Hematopoietic multipotent progenitor cell treated with erythropoietin and hydrocortisone succinate and interleukin-3 and kit ligand, for 15 days (in vitro differentiated cells): ENCODE measurements at places on chromosomes 7 and 10.

DNA sequence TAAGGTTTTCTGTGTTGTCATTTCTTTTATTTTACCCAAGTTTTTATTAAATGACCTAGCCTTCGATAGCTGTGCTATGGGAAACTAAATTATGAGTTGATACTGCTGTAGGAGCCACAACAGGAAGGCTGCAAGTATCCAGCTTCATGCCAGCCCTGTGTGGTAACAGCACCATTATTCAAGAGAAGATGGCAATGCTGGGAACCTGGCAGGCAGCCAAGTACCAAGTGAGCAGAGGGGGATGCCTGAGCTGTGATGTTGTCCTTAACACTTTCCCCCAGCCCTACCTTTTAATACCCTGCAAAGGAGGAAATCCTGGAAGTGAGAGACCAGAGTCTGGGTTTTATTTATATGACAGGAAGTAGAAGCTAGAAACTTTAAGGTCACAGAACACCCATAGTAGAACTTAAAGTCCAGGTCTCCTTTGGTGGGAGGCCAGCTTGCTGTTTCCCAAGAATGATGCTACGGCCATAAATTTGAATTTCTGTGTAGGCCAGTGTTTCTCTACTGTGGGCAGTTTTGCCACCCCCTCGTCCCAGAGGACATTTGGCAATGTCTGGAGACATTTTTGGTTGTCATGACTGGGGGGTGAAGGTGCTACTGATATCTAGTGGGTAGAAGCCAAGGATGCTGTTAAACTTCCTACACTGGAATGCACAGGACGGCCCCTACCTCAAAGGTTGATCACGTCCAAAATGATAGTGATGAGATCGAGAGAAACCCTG lies 9.2 kb upstream of the ATXN7L1 start:
- no peak for DNase-seq

DNA sequence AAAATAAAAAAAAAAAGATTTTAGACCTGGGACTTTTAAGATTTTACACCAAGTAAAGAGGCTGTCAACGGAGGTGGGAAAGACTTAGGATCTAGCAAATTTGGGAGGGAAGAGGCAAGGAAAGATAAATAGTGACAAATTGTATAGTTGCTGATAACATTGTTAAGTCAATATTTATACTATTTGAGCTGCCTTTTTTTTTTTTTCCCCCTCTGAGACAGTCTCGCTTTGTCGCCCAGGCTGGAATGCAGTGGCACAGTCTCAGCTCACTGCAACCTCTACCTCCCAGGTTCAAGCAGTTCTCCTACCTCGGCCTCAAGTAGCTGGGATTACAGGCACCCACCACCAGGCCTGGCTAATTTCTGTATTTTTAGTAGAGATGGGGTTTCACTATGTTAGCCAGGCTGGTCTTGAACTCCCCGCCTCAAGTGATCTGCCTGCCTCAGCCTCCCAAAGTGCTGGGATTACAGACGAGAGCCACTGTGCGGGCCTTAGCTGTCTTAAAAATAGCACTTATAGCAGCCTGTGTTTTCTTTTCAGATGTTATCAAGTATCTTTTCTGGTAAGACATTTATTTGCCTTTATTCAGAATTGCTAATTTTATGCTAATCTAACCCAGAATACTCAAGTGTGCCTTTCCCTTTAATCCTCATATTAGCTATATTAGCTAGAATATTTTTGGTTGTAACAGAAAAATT lies 94.5 kb downstream of the MMRN2 start:
- DNase-seq = no peak

GRCh38 chr10:126135177-126135576 lies 238.8 kb downstream of the FANK1 start:
- no peak for DNase-seq

DNA sequence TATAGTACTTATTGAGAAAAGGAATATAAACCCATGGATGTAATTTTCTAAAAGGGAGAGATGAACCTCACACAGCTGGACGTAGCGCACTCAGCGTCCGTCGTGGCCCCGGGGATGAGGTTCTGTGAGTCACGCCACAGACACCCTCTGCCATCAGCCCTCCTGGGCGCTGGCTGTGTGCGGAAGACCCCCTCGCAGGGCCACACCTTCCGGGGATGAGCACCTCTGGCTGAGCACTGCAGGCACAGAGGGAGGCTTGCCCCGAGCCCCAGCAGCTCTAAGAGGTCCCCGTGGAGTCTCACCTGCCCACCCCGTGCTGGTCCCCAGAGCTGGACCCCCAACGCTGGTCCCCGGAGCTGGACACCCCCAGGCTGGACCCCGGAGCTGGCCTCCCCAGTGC lies 215.8 kb downstream of the PTPRN2 start:
- DNase-seq = no peak

GRCh38 chr7:85734823-85735222 lies 548.0 kb upstream of the SEMA3D start:
- DNase-seq = no peak

DNA sequence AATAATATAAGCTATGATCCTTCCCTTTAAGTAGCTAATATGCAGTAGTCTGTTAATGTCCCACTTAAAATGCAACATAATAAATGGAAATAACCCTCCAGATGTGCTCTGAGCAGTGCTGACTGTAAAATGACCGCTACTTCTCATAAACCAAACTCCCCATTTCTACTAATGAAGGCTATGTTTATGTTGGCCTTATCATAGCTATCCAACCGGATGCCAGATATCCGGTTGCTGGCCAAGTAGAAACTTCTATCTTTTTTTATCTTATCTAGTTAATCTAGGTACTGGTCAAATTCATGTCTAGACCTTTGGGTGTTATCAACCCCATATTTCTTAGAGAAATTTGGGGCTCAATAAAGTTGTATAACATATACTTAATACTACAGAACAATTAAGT lies 56.6 kb downstream of the CHRM2 start:
- DNase-seq = no peak

DNA sequence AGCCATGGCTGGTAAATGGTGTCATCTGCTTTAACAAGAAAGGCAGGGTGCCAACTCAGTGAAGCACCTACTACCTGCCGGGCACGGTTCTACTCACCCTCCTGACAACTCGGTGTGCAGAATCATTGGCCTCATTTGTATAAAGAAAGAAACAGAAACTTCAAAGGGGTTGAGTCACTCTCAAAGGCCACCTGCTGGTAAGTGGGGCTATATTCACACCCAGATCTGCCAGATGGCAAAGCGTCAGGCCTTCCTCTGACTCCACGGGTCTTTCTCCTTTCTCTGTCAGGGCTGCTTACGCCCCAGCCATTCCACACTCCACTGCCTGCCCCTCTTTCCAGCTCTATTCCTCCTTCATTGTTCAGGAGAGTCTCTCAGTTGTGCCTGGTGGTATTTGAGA lies 309.2 kb downstream of the GFRA1 start:
- no peak for DNase-seq

DNA sequence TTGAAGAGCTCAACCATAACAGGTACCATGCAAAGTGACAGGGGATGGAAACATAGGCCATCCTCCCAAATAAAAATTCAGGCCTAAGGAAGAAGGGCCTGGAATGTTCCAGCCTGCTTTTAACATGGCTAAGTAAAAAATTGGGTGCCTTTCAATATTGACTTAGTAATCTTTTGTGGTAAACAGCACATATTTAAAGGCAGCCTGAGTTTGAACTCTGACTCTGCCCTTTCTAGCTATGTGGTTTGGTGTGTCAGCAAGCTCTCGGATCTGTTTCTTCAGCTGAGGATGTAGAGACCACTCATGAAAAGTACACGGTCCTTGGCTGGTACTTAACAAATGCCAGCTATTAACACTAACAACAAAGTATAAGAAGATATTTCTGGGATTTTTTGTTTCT lies 191.8 kb upstream of the CDCA7L start:
- DNase-seq = no peak

GRCh38 chr10:97356918-97357317 lies 22.4 kb upstream of the FRAT2 start:
- DNase-seq = no peak
